Activated CD4-positive, alpha-beta memory T cell treated with anti-CD3 and anti-CD28 coated beads, Interleukin-2, amount 10 ng/mL, durations not matched to agents 7 days and 5 days (primary cell): ENCODE measurements at places on chromosomes 12 and 14. TPM values are rescaled to one million over a fixed set of nuclear protein-coding genes. Genes with fewer than 3 reads are reported as not detected.

TSHR gene
- 0.70 TPM for total RNA-seq

COL2A1 gene
- not detected for total RNA-seq

ACVRL1 gene
- total RNA-seq, result not detected

SIX6 gene
- total RNA-seq, result not detected

NOC4L gene
- total RNA-seq, result 23.6 TPM

RGS6 gene
- 3.1 TPM for total RNA-seq

PTCSC3 gene
- not detected for total RNA-seq

ANKRD33 gene
- total RNA-seq, result not detected

RDH16 gene
- total RNA-seq, result 0.53 TPM

KRT2 gene
- total RNA-seq, result not detected

TSPAN8 gene
- total RNA-seq, result not detected

TBX3 gene
- total RNA-seq, result not detected

MYF6 gene
- total RNA-seq, result not detected

TAS2R19 gene
- 1.1 TPM for total RNA-seq

ACSM4 gene
- not detected for total RNA-seq

VRTN gene
- total RNA-seq, result not detected

YAF2 gene
- 39.6 TPM for total RNA-seq

KCNMB4 gene
- 0.23 TPM for total RNA-seq

TAS2R9 gene
- not detected for total RNA-seq

TAPBPL gene
- total RNA-seq, result 45.0 TPM

LRRIQ1 gene
- not detected for total RNA-seq

GPR68 gene
- 36.9 TPM for total RNA-seq

RIMBP2 gene
- not detected for total RNA-seq

LRP1-AS gene
- total RNA-seq, result not detected

TPPP2 gene
- not detected for total RNA-seq

SLC25A47 gene
- not detected for total RNA-seq

OTOGL gene
- not detected for total RNA-seq

RECQL gene
- 87.6 TPM for total RNA-seq
